Effector memory CD4-positive, alpha-beta T cell (primary cell): ENCODE measurements at places on chromosomes 6 and 20.

- DNase-seq = no peak
Measured at GRCh38 chr20:22652681-22653588, 68.6 kb upstream of the FOXA2 start.

- no peak for DNase-seq
Measured at GRCh38 chr6:170177772-170178560, 112.9 kb downstream of the DLL1 start.

GRCh38 chr20:62122654-62123449, 577 bp downstream of the LSM14B start:
- no peak for DNase-seq

DNA sequence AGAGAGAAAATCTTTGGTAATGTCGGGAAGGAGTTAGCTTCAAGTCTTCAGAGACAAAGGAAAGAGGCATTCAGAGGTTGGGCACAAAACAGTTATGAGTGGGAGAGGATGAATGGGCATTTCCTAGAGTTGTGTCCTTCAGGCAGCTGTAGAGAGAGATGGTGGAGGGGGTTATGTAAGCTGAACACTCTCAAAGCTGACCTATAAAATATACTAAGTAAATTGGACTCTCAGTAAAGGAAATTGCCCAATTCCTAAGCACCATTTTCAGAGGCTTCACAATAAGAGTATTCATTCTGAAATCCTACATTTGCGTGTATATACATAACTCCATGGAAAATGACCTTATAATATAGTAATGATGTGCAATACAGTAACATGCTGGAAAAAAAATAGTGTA, 161.2 kb downstream of the KCNQ5 start:
- DNase-seq = no peak

DNA sequence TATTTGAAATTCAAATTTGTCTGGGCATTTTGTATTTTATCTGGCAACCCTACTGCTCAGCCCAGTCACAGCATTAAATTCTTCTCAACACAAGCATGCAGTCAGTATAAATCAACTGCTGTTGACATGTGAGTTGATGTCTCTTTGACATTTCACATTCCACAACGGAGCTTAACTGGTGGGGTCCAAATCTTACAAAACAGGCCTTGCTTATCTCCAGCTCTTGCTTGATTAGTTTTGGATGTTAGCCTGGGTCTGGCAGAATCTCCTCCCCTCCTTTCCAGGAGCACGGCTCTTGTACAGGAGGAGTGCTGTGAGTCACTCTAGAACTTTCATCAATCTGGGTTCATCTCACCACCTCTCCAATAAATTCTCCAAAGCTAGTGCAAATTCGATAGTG, 80.8 kb upstream of the PHACTR1 start:
- no peak for DNase-seq

GRCh38 chr6:108947114-108947854, 99.1 kb downstream of the ARMC2 start:
- DNase-seq = no peak

- DNase-seq = peak; percentile 57
Measured at GRCh38 chr20:44080646-44081267, 106.2 kb downstream of the JPH2 start.

DNA sequence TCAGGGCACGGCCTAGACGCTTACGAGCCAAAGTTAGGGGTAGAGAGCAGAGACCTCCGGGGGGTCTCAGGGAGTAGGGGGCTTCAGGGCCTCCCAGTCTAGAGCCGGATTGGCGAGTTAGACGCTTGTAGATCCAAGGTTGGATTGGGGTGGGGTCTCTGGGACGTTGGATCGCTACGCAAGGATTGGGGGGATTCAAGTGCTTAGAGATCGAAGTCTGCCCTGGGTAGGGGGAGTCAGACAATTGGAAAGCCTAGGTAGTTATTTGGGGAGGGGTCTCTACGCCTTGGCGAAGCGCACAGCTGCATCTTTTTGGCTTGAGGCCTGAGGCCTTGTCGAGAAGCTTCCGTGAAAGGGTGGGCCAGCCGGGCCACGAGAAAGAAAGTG, 469 bp downstream of the STX16 start:
- DNase-seq = no peak

GRCh38 chr20:36101192-36101591, 53.3 kb upstream of the EPB41L1 start:
- no peak for DNase-seq

- no peak for DNase-seq
Measured at GRCh38 chr6:44649365-44650025, 262.0 kb downstream of the CDC5L start.

DNA sequence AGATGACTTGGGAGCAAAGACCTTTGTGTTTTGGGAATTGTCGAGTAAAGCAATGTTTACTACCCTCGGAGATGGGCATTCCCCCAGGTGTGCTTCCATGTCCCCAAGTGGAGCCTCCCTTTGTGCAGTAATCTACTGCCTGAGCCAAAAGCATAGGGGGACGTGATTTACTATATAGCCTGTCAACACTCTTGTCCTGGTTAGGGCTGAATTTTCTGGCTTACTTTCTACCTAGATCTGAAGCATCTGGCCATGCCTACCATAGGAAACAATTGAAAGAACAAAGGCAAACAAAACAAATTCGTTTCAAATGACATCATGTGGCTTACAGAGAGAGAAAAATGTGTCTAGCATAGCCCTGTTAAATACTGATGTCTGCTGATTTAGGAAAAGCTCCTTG, 350.6 kb downstream of the SAMD5 start:
- no peak for DNase-seq

GRCh38 chr6:37321101-37321500, 32.7 kb upstream of the RNF8 start:
- DNase-seq = no peak

DNA sequence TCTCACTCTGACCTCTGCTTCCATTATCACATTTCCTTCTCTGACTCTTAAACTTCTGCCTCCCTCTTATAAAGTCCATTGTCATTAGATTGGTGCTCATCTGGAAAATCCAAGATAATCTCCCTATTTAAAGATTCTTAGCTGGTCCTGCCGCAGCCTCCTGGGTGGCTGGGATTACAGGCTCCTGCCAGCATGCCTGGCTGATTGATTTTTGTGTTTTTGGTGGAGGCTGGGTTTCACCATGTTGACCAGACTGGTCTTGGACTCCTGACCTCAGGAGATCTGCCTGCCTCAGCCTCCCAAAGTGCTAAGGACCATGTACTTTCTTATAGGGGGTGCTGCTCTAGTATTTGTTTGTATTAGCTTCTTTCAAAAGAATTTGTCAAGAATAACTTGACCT, 5.3 kb upstream of the RPF2 start:
- DNase-seq = no peak

GRCh38 chr6:159899994-159900745, 9.4 kb downstream of the MAS1 start:
- DNase-seq = no peak

- no peak for DNase-seq
Measured at GRCh38 chr6:45946352-45946751, 69.3 kb downstream of the CLIC5 start.

DNA sequence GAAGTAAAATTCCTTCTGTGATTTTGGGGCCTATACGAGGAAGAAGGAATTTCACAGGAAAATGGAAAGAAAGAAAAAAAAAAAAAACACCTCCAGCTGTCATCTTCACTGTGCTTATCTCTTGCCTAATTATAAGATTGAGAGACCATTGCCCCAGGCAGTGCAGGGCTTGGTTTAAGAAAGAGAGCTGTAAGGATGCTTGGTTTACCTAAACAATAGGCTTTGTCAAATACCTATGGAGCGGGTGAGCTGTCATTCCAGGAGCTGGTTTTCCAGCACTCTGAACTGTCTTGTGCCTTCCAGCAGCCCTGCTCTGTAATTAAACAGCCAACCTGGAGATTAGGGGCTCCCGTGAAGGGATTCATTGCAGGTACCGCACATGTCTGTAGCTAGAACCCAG, 137.8 kb downstream of the EDN3 start:
- no peak for DNase-seq

GRCh38 chr6:51147756-51148155, 329.1 kb downstream of the TFAP2B start:
- DNase-seq = no peak

GRCh38 chr6:148441454-148441911, 98.8 kb downstream of the SASH1 start:
- DNase-seq = no peak

DNA sequence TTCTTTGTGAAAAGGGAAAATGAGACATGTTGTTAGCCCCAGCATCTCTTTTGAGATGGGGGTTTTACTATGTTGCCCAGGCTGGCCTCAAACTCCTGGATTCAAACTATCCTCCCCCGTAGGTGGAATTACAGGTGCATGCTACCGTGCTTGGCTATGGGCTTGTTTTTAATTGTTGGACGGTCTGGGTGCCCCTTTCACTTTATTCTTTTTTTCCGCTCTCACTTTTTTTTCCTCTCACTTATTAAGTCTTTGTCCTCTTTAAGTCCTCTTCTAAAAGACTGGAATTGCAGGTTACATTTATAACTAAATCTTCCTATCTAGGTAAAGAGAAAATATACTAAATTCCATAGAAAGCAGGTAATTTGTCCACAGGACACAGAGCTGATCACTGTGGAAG, 18.8 kb upstream of the PRDM13 start:
- DNase-seq = no peak

DNA sequence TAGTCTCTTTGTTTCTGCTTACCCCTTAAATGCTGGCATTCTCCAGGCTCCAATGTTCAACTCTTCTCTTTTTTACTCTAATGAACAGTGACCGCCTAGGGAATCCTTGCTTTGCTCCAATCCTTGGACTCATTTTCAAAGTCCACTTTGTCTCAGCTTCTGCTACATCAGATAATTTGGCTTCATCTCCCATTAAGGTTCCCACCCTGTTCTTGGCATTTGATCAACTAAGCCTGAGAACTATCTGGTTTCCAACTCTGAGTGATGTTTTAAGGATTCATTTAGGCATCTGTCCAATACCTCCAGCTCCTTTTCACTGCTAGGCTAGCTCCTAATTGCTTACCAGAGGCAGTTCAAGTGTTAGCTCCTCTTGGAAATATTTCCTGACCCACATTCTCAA, 64.9 kb downstream of the ME1 start:
- DNase-seq = no peak
